ENCODE measurements at places on chromosomes 3 and 15. TPM values are rescaled to one million over a fixed set of nuclear protein-coding genes. Genes with fewer than 3 reads are reported as not detected.

- DNase-seq = no peak
These were observed 40.8 kb upstream of the SLC6A11 start for GRCh38 chr3:10775259-10775658.

DNA sequence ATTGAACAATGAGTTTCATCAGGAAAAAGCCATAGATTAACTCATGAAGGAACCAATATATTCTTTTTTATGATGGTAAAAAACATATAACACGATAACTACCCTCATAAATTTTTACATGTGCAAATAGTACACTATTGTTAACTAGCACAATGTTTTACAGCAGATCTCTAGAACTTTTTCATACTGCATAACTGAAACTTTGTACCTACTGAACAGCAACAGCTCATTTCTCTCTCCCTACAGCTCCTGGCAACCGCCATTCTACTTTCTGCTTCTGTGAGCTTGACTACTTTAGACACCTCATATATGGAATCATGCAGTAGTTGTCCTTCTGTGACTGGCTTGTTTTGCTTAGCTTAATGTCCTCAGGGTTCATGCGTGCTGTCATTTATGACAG, 235.4 kb downstream of the NFKBIZ start:
- no peak for DNase-seq

GRCh38 chr15:83919319-83919830, 265.5 kb downstream of the ADAMTSL3 start:
- DNase-seq = no peak

- DNase-seq = no peak
These were observed 323.0 kb downstream of the ROBO2 start for GRCh38 chr3:77362936-77363335.

DNA sequence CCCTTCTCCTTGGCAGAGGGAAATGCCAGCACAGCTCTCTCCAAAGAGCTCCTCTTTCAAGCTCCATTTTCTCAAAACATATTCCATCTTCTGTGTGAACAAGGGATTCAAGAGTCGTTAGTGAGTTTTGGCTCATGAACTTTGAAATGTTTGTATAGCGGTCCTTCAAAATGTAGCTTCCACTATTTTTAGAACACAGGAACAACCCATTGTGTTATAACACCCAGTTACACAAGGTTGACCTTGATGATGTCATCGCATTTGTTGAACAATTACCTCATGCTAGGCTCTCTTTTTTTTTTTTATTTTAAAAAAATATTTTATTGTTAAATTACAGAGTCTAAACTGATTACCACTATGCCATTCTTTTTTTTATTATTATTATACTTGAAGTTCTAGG, 251.7 kb downstream of the THSD4 start:
- DNase-seq = no peak

DNA sequence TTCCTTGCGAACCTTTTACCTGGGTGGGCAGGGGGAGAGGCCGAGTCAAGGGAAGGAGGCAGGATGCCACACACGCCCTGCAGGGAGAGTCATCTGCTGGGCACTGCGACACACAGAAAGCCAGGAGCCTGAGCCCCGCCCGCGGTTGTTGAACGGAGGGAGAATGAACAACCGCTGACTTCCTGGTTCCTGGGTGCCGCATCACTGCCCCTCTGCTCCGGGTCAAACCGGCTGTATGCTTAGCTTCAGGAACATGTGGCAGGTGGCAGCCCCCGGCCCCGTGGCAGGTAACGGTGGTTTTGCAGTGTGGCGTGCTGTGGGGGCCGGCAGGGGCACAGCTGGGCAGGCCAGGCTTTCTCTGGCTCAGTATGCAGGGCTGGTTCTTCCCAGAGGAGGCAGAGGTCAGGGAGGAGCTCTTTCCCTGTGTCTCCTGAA, 33.4 kb downstream of the APBA2 start:
- DNase-seq = no peak

DNA sequence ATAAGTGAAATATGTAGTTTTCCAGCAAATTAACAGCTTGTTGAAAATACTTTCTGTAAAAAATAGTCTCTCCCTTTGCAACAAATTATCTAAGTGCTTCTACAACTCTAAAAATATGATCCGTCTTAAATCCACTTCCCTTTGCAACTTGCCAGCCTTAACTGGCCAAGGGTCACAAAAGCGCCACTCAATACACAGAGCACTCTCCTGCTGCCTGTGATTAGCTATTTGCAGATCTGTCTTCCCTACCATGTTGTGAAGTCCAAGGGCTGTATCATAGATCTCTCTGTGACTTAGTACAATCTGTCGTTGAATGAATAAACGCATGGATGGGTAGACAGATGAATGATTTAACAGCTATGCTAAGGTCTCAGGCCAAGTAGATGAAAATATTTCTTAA, 76.2 kb downstream of the ITGB5 start:
- no peak for DNase-seq

DNA sequence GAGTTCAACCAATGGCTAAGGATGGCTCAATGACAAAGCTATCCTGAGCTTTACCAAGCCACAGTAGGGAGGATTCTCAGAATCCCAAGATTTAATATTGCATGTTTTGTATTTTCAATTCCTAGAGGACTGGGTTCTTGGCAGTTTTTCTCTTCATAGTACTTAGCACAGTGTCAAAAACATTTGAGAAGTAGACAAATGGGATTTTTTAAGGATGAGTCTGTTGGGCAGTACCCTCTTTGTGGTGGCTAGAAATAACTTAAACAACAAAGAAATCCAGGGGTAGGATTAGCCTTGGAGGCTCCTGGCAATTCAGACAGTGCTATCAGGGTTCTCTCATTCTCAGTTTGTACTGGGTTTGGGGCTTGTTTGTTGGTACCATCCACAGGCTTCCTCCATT, 212.8 kb upstream of the RORA start:
- no peak for DNase-seq

GRCh38 chr3:127077068-127077467, 94.2 kb downstream of the PLXNA1 start:
- DNase-seq = no peak

DNA sequence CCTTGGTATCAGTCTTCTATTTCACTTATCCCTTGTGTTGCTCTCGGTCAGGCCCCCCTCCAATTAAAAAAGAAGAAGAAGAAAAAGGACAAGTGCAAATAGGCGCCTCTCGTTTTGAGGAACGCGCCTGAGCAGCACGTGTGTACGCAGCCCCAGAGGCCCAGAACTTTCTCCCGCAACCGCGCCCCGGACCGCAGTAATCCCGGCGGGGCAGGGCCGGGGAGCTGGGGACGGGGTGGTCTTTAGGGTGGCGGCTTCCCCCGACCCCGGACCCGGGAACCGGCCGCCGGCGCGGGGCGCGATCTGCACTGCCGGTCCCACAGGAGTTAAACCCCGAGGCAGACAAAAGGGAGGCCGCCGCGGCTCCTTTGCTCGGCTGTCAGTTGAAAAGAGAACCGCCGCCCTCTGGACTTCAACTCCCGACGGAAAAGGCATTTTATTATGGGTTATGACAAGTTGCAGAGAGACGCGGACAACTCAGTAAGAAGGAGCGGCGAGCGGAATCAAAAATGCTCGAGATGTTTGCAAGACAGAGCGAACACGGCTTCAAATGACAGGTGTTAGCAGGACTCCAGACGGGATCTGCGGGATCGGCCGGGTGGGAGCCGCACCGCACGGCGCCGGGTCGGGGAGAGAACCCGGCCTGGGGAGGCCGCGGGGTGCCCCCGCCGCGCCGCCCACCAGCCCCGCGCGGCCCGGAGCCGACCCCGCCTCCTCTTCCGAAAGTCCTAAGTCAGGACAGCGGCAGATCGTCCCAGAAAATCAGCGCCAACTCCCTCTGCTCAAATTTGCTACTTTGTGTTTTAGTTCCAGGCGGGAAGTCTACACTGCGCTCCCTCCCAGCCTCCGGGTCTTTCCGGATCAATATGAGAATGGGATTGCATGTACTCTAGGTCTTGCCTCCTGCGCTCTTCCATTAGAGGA, 79.0 kb downstream of the NR2F2 start:
- DNase-seq = no peak

- no peak for DNase-seq
These were observed 246.1 kb downstream of the SI start for GRCh38 chr3:164832216-164832615.

- DNase-seq = no peak
These were observed 152.3 kb downstream of the FNDC3B start for GRCh38 chr3:172191629-172192028.

DNA sequence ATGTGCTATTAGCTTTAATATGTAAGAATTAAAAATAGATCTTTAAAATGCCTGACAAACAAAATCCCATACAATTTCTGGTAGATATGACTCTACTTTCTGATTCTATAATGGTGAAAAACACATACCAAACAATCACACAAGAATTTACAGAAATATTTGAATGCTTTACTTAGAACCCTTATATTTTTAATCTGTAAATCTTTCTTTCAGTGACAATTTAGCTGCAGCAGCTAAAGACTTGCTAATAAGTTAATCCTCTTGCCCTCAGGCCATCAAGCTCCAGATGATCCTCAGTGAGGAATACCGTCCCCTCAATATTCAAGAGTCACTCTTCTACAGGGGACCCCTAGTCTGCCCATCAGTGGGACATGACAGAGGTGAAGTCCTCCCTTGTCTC, 55.6 kb downstream of the C3orf80 start:
- DNase-seq = no peak

GRCh38 chr3:105773291-105773690, 95.5 kb downstream of the CBLB start:
- DNase-seq = no peak

GRCh38 chr3:11173828-11174465, 19.7 kb downstream of the HRH1 start:
- DNase-seq = no peak

GRCh38 chr3:147816752-147817151, 407.6 kb downstream of the ZIC1 start:
- DNase-seq = peak; percentile 40

GRCh38 chr3:11400213-11400612, 128.0 kb downstream of the ATG7 start:
- DNase-seq = no peak

DNA sequence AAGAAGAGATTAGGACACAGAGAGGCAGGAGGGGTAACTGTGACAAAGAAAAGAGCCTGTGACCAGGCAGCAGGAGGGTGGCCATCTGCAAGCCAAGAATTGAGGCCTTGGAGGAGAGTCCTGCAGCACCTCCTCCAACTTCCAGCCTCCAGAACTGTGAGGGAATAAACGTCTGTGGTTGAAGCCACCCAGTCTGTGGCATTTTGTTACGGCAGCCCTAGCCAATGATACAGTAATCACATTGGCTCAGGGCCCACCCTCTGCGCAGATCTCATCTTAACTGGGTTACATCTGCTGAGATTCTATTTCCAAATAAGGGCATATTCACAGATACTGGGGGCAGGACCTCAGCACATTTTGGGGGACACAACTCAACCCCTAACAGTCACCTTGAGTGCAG, 11.3 kb downstream of the SELENOS start:
- DNase-seq = no peak

ALAS1 gene
- total RNA-seq = 123 TPM

KY gene
- total RNA-seq = 3.1 TPM

ZKSCAN7 gene
- 2.9 TPM for total RNA-seq

PLSCR4 gene
- 28.4 TPM for total RNA-seq

UROC1 gene
- not detected for total RNA-seq

MUC13 gene
- total RNA-seq = not detected

SH2D7 gene
- total RNA-seq = not detected

ASTE1 gene
- 5.1 TPM for total RNA-seq

FOXB1 gene
- not detected for total RNA-seq

DHFR2 gene
- total RNA-seq = 3.5 TPM

ROBO1 gene
- total RNA-seq = 13.5 TPM

All from right cardiac atrium (tissue), 5 donors.